Central memory CD4-positive, alpha-beta T cell (primary cell): ENCODE measurements at places on chromosomes 3 and 15.

- DNase-seq: no peak
Measured at GRCh38 chr15:101049282-101049681, 130.1 kb downstream of the LRRK1 start.

DNA sequence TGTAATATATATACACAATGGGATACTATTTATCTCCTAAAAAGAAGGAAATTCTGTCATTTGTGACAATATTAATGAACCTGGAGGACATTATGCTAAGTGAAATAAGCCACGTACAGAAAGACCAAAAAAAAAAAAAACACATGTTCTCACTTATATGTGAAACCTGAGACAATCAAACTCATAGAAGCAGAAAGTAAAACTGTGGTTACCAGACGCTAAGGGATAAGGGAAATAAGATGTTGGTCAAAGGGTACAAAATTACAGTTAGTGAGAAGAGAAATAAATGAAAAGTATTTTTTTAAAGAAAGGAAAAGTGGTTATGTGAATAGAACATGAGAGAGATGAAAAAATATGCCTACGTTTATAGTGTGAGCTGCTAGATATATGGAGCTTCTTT is 101.1 kb downstream of the CPNE4 start:
- no peak for DNase-seq

DNA sequence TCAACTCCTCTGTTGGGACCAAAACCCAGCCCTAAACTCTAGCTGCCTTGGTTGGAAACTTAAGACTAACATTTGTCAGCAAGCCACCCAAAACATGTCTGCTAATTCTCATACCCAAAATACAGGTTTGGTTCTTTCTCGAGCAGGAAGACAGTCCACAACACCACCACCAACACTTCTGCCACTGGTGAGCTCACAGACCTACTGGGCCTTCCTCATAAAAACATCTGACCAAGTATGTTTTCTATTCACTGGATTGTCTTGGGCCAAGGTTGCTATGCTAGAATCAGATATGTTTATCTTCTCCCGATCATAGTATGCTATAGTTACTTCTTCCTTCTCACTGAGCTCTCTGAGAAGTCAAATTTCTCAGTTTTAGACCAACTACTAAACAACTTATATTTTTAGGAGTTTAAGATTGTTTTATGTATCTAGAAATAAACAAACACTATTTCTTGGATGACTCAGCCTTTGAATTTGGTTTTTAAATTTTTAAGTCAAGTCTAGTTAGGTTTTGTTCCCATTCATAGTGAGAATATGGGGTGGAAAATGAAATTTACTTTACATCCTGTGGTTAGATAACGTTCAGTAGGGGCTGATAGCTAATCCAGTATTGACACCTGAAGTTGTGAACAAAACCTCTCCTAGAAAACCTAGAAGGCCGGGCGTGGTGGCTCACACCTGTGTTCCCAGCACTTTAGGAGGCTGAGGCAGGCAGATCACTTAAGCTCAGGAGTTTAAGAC is 360.5 kb downstream of the RSL24D1 start:
- no peak for DNase-seq

- no peak for DNase-seq
Measured at GRCh38 chr3:24385012-24385615, 109.5 kb downstream of the THRB start.

GRCh38 chr3:106824856-106825255 is 552.4 kb upstream of the CCDC54 start:
- DNase-seq: no peak

DNA sequence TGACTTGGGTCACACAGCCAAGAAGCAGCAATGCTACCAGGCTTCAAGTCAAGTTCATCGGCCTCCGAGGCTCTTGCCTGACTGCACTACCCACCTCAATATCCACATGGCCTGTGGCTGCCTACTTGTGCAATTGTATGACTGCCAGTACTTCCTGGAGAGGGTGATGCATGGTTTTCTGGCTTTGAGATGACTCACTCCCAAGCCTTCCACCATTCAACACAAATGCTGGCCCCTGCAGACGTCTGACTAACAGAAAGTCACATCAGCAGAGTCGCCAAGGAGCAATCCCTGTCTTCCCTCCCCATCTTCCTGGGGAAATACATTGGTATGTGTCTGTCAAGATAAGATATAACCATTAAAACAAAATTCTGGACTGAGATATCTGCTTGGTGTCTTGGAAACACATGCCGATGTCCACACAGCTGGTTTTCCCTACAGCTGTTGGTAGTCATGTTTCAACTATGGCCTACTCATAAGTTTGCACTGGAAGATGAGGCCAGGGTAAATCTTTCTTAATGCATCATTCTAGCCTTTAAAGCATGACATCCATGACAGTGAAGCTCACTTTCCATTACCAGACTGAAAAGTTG is 79.6 kb upstream of the SPATA12 start:
- no peak for DNase-seq

DNA sequence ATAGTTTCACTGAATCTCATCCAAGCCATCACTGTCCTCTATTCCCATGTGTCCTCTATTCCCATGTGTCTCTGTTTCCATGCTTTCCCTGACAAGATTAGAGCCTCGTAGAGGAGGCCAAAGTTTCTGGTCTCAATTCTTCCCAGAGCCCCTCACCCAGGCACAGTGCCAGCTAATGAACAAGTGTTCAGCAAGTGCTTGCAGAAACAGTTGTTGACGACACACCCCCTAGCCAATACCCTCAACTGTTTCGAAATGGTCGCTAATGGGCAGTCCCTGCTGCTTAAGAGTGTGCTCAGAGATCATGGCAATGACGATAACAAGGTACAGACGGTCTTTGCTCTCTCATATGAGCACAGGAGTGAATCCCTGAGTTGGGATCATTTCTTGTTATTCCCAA is 73.4 kb downstream of the FAM174B start:
- no peak for DNase-seq

- no peak for DNase-seq
Measured at GRCh38 chr3:107365051-107365450, 12.2 kb upstream of the CCDC54 start.

- DNase-seq: no peak
Measured at GRCh38 chr15:39462691-39463090, 118.2 kb upstream of the THBS1 start.

DNA sequence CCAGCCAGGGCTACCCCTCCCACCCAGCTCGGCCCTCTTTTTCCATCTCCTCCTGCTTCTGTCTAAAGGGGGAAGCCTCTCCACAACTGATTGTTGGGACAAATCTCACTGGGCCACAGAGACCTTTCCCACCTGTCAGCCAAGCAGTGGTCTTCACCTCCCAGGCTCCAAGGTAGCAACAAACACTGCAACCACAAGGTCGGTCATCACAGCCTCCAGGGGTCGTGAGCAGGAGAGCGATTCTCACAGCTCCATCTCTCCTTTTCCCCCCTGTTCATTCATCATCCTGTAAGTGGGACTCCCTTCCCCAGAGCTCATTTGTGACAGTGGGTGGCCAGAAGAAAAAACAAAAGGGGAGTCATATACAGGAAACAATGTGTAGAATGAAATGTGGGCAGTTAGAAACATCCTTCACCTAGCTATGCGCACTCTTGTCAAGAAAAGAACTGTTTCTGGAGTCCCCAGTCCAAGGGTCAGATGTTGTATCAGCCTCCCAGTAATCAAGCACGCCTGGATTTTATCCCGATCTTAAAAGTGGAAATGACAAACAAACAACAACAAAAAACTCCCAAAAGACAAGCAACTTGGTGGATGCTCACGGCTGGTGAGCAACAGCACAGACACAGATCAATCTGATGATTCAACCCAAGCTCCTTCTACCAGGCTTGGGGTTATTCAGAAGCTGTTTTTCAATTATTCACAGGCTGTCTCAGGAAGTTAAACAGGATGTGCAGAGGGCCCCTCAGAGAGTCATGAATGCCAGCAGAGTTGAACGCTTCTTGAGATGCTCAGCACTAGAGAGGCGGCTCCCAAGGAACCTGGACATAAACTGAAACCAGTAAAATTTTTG is 22.4 kb downstream of the LYZL4 start:
- DNase-seq: peak; percentile 7

DNA sequence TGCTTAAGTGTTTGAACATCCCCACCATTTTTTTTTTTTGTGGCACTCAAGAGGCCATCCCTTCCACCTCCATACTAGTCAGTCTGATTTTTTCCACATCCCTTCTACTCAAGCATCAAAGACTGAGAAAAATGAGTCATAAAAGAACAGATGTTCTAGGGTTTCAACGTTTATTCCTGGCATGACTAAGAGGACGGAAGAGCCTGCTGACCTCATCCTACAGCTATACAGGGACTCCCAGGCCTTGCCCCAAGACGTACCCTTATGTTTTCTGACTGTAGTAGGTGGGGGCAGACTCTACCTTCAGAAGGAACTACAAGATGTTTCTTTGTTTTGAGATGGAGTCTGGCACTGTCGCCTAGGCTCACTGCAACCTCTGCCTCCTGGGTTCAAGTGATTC is 3.3 kb upstream of the ITPKA start:
- DNase-seq: no peak

GRCh38 chr15:72584006-72584405 is 70.5 kb upstream of the GOLGA6B start:
- DNase-seq: no peak

DNA sequence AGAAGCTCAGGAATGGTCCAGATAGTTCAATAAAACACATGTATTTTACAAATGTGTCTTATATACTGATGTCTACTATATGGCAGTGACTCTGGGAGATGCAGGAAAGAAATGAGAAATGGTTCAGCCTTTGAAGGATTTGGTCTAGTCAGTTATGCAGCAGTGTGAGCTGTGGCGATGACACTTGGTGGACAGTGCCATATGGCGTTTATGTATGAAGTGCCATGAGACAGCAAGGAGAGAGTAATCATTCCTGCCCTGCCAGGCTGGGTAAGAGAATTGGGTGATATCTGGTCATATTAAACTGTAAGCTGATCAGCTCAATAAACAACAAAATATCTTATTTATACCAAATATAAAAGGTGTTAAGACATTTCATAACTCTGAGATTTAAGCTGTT is 47.6 kb upstream of the ANP32A start:
- no peak for DNase-seq

GRCh38 chr15:93563218-93563617 is 474.2 kb upstream of the RGMA start:
- DNase-seq: no peak

GRCh38 chr3:195565716-195566115 is 18.0 kb downstream of the APOD start:
- no peak for DNase-seq

DNA sequence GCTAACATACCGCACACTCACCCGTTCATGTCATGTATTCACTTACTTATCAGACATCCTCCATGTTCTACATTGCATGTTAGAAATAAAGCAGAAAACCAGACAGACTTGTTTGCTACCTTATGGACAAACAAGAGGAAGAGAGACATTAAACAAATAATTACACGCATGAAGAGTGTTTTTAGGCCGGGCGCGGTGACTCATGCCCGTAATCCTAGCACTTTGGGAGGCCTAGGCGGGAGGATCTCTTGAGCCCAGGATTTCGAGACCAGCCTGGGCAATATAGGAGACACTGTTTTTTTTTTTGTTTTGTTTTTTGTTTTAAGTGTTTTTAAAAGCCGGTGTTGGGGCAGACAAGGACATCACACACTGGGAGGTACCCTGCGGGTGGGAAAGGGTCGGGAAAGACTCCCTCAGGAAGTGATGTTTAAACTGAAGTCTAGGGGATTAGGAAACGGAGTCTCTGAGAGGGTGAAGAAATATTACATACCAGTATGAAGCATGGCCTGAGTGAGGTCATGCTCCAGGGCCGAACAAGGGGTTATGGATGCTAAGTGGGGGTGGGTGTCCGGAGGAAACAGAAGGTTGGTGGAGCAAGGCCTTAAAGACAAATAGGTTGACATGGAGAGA is 2.1 kb upstream of the USP3 start:
- DNase-seq: no peak

- no peak for DNase-seq
Measured at GRCh38 chr3:196793246-196793645, 53.6 kb downstream of the PAK2 start.

- DNase-seq: no peak
Measured at GRCh38 chr3:39127908-39128304, 20.4 kb downstream of the TTC21A start.

- no peak for DNase-seq
Measured at GRCh38 chr15:78810362-78811123, 721 bp downstream of the ADAMTS7 start.

DNA sequence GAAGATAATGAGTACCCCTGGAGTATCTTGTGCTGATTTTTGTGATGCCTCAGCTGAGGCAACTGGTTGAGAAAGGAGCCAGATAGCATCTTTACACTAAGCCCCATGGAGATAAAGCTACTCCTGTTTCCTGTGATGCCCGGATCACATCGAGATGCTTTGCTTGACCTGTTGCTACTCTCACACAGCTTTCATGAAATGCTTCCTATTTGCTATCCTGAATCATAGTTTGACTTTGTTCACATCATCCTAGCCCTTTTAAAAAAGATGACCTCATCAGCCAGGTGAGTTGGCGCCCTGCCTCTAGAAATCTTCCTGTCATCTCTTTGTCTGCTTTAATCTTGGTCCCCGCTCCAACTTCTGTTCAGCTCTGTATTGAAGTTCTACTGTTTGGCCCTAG is 409.6 kb upstream of the TBL1XR1 start:
- DNase-seq: no peak

GRCh38 chr3:169161011-169161410 is 502.5 kb downstream of the MECOM start:
- no peak for DNase-seq

DNA sequence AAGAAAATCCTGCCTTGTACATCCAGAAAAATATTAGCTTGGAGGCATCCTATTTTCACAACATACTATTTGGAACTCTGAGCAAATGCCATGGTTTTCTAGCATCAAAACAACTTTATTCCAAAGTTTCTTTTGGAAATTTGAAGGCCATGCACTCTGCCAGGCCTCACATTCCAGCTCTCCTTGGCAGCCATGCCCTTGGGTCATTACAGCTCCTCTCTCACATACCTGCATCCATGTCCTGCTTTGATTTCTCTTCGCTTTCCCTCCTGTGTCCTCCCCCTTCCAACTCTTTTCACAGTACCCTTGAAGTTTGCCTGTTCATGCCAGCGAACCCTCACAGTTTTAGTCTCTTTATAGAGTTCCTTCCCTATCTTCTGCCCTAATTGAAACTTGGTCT is 70.9 kb upstream of the TPRG1 start:
- DNase-seq: no peak

- no peak for DNase-seq
Measured at GRCh38 chr3:104279617-104280016, 1087.1 kb upstream of the ALCAM start.

DNA sequence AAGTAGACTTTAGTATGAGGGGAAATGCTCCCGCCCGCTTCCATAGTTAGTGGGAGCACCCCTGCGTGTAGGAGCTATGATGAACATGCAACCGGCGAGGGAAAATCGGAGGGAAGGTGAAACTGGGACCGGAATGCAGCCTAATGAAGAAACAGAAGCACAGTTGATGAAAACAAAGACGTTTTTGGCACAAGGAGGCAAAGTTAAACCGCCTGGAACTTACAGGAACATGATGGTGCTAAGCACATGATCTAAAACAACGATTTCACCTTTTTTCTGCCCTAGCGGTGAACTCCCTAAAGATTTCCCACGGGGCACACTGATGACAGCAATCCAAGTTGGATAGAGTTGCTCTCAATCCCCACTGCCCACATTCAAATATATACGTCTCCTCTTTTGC is 49.4 kb upstream of the SPATA12 start:
- DNase-seq: no peak

GRCh38 chr3:157652366-157652765 is 149.2 kb upstream of the VEPH1 start:
- DNase-seq: no peak

- peak; percentile 60 for DNase-seq
Measured at GRCh38 chr15:52677593-52678467, 1.4 kb downstream of the ATOSA start.
